T47D (cell line): ENCODE measurements at places on chromosomes 2 and 18.
A peak's percentile ranks its signal among the peaks of the same experiment; 100 is the strongest.

DNA sequence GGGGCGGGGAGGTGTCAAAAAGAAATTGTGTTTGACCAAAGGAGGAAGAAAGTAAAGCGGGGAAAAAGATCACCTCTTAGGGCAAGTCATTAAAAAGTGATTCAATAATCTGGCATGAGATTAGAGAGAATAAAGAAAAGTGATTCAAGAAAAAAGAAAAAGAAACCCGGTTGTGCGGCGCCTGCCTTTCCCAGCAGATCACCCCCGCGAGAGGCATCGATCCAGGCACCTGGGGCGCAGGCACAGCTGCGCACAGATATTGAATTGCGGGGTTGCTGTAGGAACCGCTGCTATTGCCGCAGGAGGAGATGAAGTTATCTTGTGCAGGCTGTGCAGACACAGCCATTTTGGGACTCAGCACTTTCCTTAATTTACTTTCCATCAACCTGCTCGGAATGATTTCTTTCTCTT is 71.2 kb downstream of the PLB1 start:
- DNase-seq, result peak; percentile 14

GRCh38 chr2:168949324-168949723 is 48.2 kb downstream of the G6PC2 start:
- DNase-seq, result no peak

- no peak for DNase-seq
These were observed 87.6 kb downstream of the CDC42EP3 start for GRCh38 chr2:37583867-37584266.

DNA sequence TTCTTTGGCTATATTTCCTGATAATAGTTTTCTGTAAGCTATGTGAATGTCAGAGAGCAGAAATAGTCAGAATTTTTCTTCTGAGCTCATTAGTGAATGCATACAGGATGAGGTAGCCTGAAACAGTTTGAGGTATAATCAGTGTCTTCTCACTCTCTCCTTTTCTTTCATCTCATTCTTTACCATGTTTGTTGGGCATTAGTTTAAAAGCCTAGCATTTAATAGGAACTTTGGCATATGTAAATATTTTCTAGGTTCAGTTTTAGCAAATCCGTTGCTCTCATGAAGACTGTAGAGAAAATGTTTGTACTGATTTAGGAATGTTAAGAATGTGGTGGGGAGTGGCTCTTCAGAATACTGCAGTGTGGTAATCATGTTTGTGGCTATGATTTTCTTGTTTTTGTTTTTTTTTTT is 119.4 kb downstream of the PARD3B start:
- no peak for DNase-seq

DNA sequence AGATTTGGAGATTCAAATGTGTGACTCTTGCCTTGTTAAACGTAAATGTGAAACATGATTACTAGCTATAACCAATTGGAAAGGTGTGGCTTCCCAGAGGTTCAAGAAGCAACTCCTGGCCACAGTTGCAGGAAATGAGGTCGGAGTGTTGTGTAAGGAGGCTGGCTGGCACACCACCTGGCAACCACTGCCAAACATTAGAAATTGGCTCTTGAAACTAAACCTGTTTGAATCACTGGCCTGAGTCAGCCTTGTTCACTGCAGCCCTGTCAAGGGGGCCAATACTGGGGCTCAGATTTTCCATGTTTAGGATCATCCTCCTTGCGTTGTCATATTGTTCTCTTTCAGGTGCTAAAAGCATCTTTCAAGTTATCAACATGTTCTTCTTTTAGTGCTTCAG is 206.3 kb downstream of the ARL6IP6 start:
- DNase-seq, result no peak

GRCh38 chr2:67829470-67829869 is 233.3 kb downstream of the C1D start:
- no peak for DNase-seq

DNA sequence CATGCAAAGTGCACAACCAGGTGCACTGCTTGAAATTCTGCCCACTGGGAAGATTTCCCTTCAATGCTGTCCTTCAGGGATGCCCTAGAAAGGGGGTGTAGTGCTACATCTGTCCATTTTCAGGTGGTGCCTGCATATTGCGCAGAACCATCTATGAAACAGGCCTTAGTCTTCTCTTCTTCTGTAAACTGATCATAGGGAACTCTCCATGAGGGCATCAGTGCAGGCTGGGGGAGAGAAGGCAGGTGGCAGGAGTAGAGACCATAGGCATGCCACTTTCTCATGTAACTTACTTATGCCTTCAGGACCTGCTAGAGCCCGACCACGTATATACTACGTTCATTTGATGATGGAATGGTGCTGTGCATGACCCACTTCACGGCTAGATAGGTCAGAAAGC is 912.1 kb downstream of the SLC4A3 start:
- no peak for DNase-seq
